NCI-H1048 (cell line): ENCODE measurements at places on chromosomes 7 and 10.
A peak's percentile ranks its signal among the peaks of the same experiment; 100 is the strongest.

DNA sequence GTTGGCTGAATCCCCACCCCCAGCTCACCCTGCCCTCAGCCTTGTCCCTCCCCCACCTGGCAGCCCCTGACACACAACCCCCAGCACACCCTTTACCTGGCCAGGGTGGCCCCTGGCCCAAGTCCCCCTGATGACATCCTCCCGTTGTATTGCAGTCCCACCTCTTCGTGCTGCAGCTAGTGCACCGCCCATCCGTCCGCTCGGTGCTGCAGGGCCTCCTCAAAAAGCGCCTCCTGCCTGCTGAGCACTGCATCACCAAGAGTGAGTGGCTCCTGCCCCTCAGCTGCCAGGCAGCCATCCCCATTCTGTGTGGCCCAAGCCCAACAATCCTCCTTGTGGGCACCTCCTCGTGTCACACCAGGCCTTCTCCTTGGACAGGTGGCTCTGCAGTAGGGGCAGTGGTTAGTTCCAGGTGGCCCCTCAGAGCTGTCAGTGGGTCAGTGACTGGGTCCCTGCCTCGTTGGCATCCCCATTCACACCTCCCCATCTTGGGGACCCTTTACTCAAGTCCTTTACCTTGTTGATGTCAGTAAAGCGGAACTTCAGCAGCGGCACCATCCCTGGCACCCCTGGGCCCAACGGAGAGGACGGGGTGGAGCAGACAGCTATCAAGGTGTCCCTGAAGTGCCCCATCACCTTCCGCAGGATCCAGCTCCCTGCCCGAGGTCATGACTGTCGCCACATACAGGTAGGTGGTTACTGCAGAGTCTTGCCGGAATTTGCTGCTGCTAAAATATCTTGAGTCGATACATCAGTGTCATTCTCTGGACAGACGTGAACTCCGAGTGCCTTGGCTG, 14.3 kb downstream of the ZMIZ2 start:
- no peak for DNase-seq

- DNase-seq = no peak
These were observed 39.7 kb downstream of the TES start for GRCh38 chr7:116249969-116250553.

DNA sequence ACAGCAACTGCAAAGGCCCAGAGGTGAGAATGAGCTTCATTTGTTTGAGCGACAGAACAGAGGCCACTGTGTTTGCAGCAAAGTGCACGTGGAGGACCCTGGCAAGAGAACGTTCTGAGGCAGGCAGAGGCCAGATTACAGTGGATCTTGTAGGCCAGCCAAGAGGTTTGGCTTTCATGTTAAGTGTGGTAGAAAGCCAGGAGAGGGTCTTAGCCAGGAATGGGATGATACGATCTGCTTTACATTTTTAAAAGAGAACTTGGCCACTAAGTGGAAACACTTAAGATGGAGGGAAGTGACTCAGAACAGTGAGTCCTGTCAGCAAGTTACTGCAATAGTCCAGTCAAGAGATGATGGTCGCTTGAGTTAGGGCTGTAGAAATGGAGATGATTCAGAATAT, 4.6 kb downstream of the CCDC136 start:
- DNase-seq = no peak

GRCh38 chr10:103246324-103246723, 637 bp downstream of the RPEL1 start:
- DNase-seq = no peak

DNA sequence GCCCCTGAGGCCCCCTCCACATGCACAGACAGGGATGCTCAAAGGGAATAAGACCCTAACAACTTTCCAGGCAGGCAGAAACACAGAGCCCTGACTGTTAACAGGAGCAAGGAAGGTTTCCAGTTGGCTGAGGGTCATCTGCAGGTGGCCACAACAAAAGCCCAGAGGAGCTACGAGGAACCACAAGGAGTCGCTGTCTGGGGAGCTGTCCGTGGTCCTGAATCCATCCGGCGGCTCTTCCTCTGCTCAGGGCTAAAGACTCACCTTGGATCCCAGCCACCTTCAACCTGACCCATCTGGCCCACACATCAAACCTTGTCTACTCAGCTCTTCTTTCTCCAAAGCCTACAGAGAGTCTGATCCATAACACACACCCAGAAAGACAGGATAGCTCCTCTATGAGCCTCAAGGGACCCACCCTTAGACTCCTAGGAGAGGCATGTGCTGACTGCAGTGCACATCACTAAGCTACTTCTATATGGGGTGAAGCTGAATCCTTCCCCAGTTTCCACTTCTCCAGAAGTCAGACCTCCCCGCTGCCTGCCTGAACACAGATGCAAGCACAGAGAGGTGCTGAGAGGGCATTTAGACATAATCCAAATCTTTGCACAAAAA, 104.0 kb downstream of the SLIT1 start:
- peak; percentile 65 for DNase-seq

DNA sequence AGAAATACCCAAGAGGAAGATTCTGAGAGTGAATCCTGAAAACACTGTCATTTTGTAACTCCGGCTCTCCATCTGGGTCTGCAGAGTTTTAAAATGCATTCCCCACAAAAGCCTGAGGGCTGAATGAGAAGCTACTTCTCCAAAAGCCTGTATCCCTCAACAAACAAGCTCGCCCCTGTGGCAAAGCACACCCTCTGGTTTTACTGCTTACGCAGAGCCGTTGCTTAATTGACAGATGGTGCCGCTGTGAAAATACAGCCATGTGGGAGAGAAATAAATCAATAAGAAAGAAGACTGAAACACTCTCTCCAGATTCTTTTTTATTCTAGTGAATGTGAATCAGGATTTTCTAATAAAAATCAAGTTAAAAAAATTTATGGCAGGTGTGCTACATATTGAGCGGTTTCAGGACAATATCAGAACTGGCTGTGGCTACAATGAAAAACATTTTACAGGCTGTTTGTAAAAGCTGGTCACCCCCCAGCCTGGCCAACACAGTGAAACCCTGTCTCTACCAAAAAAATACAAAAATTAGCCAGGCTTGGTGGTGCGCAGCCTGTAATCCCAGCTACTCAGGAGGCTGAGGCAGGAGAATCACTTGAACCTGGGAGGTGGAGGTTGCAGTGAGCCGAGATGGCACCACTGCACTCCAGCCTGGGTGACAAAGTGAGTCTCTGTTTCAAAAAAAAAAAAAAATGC, 32.5 kb downstream of the C7orf33 start:
- no peak for DNase-seq

GRCh38 chr10:78937800-78938694, 130.7 kb upstream of the ZMIZ1 start:
- DNase-seq = no peak

DNA sequence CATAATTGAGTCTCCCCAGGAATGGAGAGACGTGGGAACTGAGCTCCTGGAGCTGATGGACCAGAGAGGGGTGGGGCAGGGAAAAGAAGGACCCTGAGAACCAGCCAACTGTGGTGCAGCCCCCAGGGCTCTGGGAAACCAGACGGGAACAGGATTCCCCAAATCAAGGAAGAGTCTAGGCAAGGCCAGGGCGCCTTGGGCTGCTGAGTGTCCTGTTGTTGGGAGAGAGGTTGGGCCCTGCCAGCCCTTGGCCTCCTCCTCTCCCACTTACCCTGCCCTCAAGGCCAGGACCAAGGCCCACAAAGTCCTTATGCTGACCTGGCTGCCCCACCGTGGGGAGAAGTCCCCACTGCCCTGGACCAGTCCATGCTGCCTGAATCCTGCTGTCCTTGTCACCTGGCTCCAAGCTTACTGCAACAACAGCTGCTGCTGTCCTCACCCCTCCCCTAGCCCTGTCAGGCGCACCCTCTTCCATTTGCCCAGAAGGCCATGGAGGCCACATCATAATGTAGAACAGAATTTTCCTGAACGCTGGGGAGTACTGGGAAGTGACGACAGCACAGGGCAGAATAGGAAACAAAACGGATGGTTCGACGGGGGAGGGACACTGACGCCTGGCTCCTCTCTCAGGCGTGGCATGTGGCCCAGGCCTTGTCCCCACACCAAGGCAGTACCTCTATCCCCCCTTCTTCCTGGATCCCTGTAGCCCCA, 132.9 kb upstream of the ZMIZ1 start:
- DNase-seq = no peak

DNA sequence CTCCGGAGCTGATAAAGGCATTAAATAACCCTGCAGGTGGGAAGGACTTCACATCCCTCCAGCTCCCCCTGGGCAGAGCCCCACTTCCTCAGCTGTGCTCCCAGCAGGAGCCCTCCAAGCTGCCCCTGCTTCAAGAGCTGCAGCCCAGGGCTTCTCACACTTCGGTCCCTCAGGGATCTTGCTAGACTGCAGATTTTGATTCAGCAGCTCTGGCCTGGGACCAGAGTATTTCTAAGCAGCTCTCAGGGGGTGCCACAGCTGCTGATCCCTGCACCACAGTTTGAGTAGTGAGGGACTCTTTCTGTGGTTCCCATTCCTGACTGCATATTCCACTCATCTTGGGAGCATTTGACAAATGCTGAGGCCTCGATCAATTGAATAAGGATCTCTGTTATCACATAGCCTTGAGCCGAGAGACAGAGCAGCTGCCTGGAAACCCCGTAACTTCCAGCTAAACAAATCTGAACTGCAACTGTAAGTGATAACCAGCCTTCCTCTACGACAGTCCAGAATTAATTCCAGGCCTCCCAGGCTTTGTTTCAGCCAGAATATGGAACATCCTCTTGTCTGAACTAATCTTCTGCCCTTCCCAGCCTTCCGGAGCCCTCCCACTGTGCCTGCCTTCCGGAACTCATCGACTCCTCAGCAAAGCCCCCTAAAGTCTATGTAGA, 161.4 kb downstream of the CCDC3 start:
- DNase-seq = no peak

- no peak for DNase-seq
These were observed 239.3 kb upstream of the PLPP4 start for GRCh38 chr10:120217736-120218135.

DNA sequence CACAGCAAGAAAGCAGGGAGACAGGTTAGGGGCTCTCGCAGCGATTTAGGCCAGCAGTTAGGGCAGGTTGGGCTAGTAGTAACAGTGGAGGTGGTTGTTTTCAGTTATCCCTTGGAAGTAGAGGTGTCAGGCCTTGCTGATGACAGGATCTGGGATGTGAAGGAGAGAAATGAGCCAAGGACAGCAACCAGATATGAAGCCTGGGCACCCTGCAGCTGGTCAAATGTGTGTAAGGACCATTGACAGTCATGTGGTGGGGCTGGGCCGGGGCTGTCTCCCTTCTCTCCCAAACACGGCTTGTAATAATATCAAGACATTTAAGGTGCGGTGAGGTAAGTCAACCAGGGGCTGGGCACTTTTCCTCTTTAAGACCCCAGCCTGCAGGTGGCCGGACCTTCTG, 112.5 kb upstream of the IGFBP3 start:
- DNase-seq = no peak

DNA sequence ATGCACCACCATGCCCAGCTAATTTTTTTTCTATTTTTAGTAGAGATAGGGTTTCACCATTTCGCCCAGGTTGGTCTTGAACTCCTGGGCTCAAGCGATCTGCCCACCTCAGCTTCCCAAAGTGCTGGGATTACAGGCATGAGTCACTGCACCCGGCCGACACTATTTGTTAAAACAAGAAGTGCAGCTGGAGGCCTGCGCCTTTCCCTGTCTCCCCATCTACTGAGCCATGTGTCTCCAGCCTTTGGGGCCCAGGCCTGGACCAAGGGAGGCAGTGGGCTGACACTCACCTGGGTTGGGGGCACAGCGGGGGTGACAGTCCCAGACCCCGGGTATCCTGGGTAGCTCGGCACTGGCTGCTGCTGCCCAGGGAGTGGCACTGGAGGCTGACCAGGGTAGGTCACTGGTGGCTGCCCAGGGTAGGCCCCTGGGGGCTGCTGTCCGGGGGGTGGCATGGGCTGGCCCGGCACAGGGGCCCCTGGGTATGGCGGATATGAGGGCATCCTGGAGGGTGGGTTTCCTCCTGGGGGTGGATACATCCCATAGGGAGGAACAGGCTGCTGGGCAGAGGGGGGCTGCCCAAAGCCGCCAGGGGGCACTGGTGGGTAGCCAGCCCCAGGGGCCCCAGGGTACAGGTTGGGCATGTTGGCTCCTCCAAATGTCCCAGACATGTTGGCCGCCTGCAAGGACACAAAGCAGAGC, 36.3 kb downstream of the PLAC9 start:
- DNase-seq = no peak

GRCh38 chr7:139023076-139023475, 12.8 kb downstream of the ZC3HAV1L start:
- DNase-seq = no peak

DNA sequence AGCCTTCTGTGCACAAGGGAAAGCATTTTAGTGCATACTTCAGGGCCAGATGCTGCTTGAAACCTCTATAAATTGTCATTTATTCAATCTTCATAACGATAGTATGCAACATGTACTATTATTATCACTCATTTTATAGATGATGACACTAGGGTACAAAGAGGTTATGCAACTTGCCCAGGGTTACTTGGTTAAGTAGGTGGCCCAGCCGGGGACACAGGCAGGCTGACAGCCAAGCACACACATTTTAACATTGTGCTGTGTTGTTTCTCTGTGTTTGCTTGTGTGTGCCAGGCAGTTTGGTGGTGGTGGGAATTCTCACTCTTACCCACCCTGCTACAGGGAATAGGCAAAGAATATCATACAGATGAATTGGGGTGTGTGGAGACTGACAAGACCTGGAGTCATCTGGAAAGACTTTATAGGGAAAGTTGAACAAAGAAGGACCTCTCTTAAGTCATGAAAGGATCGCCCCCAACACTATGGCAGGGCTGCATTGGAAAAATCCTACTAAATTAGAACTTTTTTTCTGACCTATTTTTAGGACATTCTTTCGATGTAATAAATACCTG, 98.9 kb downstream of the MKX start:
- DNase-seq = no peak

DNA sequence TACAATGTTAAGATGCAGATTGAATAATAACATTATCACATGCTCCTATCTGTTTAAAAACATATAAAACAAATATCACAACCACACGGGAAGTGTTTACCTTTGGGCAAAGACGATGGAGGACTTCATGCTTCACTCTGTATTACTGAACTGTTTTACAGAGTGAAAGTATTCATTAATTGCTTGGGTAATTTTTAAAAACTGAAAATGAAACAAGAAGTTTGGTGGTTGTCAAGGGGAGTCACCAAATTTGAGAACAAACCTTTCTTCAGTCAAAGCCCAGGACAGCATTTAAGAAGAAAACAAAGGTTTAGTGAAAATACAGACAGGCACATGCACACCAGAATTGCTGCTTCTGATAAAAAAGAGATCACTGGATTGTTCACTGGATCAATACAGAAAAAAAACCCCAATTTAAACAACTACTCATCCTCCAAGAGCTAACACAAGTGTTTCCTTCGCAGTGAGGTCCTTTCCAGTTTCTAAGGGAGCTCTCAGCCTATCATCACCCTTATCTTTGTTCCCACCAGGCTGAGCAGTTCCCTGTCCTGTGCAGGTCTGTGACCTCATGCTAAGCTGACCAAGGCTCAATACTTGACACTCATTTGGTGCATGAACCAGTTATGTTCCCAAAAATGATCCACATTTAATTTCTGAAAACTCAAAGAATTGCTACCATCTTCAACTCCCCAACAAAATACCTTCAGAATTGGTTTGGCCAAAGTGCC, 8.8 kb downstream of the PARP12 start:
- no peak for DNase-seq
